Activated CD4-positive, CD25-positive, alpha-beta regulatory T cell treated with anti-CD3 and anti-CD28 coated beads, Interleukin-2, amount 50 U/mL, for 72 hours (primary cell): ENCODE measurements at places on chromosomes 12 and 14.
A peak's percentile ranks its signal among the peaks of the same experiment; 100 is the strongest.

DNA sequence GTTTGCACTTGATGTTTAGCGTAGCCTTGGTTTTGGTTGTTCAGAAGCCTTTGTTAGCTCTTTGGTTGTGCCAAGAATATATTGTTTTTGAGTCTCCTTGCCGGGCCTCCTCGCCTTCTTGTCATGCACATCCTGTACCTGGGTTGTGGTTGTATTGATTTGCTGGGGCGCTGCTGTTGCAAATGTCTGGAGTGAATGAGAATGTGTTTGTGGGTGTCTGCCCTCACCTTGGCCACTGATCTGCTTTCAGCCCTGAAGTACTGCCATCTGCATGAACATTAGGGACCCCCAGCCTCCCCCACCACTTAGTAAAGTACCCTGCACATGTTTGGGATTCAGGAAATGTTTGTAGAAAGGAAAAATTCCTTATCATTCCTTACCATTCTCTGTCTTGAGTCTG, 16.5 kb downstream of the PRKCH start:
- peak; percentile 48 for DNase-seq

DNA sequence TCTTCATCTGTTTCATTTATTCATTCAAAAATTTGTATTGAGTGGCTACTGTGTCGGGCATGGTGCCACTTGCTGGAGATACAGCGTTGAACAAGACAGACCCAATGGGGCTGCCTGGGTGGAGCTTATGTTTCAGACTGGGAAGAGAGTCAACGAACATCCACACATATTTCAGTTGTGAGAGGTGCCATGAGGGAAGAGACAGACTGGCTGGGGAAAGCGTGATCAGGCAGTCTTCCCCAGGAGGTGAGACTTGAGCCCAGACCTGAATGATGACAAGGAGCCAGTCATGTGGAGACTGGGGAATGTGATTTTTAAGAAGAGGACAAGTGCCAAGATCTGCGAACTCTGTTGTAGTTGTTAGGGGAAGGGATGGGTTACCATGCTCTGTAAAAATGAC, 12.2 kb downstream of the BICD1 start:
- no peak for DNase-seq

DNA sequence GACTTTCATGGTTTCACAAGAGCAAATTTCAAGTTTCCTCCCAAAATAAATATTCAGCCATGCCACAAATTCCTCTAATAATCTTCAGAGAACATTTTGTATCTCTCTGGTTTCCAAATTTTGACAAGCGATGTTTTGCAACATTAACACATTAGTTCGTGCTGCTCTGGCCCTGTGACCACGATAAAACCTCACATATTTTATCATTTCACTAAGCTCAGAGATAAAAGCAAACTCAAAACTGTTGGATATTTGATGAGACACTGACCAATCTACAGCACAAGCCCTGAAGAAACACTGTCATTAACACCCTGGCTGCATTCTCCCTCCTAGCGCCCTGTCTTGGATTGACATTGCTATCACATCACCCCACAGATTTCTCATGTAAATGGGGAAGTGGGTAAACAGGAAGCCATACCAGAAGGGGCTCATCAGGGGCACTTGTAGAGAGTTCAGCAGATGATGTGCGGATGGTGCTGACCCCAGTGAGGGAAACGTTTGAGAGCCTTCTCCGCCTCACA, 264.3 kb downstream of the PRKD1 start:
- no peak for DNase-seq

GRCh38 chr14:51079085-51079484, 15.8 kb downstream of the TRIM9 start:
- no peak for DNase-seq

DNA sequence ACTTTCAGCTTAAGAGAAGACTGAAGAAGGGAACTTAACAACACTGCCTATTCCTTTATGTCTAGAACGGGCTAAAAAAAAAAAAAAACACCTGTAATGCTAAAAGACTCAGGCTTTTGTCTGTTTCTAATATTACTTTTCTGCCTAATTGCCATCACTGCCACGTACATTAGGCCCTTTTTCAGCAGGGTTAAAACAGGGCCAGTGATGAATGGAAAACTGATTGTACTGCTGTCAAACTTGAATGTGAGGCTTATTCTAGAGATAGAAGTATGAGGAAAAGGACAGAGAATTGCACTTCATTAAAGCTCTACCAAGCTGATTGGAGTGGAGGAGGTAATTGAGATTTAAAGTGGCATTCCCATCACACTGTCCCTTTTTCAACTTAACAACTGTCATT, 535.8 kb downstream of the PRKD1 start:
- DNase-seq, result no peak

DNA sequence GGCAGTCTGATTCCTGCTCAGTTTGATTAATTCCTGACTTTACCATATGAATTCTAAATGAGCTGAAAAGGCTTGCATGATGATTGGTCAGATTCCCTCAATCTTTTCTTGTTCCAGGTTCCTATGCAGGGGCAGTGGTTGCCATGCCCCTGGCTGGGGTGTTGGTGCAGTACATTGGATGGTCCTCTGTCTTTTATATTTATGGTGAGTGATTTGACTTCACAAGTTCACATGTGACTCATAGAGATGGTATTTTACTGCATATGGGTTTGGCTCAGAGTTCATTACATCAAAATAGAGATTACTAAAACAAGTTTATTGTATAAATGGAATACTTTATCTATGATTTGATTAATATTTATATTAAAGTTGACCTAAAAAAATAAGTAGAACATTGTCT, 44.8 kb downstream of the SLC17A8 start:
- no peak for DNase-seq

DNA sequence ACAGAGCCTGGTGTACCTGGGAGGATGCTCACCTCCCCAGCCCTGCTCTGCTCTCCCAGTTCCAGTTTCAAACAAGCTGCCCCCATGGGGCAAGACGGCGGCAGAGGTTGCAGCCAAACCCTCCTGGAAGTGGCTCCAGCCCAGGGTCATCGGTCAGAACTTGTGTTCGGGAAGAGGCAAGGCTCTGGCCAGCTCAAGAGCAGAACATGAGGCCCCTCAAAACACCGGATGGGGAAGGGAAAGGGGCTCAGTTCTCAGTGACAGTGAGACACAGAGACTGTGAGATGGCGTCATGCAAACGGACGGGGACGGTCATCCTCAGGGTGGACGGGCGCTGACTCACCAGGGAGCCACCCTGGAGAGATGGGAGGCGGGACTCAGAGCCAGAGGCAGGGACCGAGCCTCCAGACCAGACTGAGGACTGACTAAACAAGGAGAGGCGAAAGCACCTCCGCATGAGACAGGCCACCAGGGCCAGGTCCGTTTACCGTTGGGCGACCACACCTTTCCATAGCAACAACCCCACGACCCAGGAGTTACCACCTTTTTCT, 63.9 kb upstream of the GALNT9 start:
- peak; percentile 23 for DNase-seq

DNA sequence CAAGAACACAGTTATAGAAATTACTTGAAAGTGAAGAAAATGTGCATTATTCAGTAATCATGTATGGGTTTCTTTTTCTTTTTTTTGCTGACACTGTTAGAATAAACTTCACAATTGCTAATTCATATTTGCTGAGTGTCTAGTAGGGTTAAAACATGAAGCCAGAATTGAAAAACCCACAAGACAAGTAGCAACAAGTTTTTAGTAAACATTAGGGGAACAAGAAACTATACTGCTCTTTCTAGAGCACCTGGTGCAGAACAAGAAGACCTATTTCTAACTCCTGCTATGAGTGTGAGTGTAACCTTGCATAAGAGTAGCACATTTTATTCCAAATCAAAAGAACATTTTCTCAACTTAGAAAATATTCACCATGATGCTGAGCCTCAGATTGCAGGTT, 83.2 kb downstream of the ITPR2 start:
- DNase-seq, result no peak

GRCh38 chr12:44616402-44616801, 259.7 kb downstream of the NELL2 start:
- no peak for DNase-seq
